ENCODE measurements at places on chromosomes 2 and 18.

- no peak for DNase-seq
Observed at GRCh38 chr2:121085801-121086200, 199.2 kb downstream of the TFCP2L1 start.

DNA sequence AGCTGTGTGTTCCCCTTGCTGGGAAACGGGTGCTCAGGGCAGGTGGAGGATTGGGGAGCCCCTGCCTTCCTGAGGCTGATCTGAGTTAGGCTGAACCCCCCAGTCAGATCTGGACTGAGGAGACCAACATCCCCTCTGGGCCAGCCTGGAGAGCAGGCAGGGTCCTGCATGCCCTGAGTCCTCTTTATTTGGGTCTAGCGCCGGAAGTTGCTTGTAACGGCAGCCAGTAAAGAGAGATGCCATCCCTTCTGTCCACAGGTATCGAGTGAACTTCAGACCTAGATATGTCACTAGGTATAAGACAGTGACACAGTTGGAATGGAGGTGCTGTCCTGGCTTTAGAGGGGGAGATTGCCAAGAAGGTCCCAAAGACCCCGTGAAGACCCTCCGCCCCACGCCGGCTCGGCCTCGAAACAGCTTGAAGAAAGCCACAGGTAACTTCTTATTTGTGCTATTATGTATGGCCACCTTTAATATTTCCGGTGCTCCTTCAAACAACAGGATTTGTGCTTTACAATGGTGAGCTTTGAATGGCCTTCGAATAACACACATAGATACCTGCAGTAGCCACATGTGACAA, 38.0 kb downstream of the EMILIN2 start:
- no peak for DNase-seq

- no peak for DNase-seq
Observed at GRCh38 chr2:85893428-85894258, 4.9 kb upstream of the ST3GAL5 start.

GRCh38 chr2:95044601-95045000, 19.1 kb downstream of the MAL start:
- no peak for DNase-seq

DNA sequence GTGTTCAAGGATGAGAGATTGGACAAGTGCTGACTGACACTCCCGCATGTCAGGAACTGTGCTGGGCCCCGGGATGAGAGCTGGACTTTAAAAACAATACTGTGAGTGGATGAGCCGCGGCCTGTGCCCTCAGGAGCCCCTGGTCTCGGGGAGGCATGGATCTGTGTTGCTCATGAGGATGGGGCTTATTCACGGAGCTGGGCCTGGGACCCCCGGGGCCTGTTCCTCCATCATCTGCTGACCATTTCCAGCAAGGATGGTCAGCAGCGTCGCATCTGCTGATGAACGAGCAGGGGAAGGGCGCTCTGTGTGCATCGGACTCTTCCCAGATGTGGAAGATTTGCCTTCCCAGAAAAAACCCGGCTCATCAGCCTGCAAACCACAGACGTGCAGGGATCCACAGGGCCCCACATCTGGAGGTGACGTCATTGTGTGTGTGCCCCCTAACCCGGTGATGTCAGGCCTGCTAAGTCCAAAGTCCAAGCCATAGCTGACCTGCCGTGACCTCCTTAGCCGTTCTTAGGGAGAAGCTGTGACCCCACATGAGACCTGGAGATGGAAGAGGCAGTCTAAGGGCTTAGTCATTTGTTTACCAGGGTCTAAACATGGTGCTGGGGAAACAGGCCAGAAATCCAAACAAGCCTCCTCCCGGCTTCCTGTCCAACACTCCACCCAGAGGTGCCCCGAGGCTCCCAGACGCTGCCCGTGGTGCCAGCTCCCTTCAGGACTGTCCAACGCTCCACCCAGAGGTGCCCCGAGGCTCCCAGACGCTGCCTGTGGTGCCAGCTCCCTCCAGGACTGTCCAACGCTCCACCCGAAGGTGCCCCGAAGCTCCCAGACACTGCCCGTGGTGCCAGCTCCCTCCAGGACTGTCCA, 143.9 kb downstream of the PXDN start:
- no peak for DNase-seq

DNA sequence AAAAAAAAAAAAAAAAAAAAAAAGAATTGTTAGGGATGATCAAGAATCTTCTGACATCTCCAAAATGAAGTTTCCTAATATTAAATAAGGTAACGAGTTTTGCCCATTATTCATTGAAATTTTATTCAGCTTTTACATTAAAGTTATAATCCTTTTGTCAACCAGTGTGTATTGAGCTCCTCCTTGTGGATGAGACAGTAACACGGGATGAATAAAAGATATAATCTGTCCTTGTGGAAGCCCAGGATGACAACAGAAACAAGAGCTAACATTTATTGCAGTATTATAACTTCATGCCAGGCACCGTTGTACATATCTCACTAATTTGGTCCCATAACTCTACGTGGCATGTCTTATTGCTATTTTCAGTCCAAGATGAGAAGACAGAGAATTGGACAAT, 33.4 kb upstream of the SERPINB7 start:
- no peak for DNase-seq

- no peak for DNase-seq
Observed at GRCh38 chr2:46488389-46488788, 9.0 kb downstream of the TMEM247 start.

DNA sequence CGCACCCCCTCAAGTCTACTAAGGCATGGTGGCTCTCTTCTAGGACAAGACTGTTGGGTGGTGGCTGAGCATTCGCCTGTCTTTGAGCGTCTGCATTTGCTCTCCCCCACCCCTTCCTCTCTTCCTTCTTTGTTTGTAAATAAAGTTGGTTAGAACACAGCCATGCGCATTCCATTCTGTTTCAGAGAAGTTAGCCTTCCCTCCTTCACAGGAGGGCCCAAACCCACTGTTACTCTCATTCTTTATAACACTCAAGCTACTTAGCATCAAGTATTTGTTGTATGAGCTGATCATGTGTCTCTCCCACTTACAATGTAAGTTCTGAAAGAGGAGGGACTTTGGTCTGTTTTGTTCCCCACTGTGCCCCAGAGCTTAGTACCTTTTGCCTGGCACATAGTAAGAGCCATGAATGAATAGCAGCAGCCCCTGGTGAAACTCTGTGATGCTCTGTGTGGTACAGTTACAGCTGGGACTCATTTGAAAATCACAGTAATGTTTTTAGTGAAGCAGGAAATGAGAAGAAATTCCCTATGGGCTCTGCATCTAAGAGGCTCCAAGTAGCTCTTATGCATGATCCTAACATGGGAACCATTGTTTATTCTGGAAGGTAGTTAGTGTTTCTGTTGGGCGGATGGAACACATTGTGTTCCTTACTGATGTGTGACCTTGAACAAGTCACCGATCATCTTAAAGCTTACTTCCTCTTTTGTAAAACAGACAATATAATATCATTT, 7.7 kb downstream of the MGAT5 start:
- no peak for DNase-seq

- no peak for DNase-seq
Observed at GRCh38 chr18:62399781-62400308, 74.7 kb downstream of the TNFRSF11A start.

DNA sequence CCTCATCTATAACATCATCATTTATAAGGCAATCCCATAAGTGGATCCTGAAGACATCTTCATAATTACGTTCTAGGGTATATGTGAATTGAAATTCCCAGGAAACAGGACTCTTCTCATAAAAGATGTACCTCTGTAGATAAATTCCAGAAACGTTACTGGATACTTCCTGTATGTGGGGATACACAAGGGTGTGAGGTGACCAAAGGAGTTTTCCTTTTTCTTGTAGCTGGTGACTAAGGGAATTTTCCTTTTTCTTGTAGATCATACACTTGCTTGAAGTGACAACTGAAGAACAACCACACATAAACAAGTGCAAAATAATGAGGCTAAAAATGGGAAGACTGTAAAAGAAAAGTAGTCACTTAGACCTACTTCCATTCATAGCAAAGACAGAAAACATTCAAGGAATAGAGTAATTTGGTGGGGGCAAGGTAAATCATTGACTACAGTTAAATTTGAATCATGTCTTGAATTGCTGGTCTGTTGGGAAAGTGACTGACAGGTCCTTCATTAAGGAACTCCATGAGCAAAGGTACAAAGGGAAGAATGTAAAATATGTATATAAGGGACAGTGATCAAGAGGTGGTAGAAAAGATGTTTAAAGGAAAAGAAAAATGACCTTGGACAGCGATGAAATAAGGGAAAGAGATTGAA, 53.2 kb upstream of the UBE2E3 start:
- DNase-seq, result no peak

DNA sequence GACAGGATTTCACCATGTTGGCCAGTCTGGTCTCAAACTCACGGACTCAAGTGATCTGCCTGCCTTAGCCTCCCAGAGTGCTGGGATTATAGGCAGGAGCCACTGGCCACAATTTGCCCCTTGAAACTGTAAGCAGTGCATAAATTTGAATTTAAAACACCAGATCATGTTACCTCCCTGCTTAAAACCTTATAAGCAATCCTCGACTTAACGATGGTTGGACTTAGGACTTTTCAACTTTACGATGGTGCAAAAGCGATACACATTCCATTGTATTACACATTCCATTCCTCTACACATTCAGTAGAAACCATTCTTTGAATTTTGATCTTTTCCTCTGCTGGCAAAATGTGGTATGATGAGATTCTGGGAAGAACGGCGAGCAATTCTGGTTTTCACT, 23.2 kb upstream of the EFR3B start:
- no peak for DNase-seq

DNA sequence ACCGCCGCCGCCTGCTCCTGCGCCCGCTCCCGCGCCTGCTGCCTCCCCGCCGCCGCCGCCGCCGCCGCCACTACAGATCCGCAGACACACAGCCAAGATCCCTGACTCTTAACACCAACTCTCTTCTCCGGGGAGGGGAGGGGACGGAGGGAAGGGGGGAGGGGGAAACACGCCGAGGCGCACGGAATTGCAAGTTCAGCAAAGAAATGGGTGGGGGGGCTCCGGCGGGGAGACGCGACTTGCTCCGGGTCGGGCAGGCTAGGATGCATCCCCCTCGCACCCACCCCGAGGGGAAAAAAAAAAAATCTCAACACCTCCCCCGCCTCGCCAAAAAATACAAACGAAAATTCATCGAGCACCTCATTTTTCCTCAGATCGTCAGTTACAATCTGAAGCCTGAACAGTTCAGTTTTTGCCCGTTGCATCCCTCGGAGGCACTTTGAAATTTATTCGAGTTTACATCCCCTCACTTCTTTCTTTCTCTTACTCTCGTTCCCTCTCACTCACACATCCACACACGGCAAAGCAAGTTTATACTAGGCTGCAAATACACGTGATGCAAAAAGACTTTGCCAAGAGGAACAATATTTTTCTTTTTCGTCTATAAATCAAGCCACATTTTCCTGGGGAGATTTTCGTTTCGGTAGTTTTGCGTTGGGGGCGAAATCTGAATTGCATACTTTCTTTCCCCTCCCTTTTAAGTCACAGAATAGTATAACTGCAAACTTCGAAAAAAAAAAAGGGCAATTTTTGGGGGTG, at the start of gene TCF4:
TSS of gene TCF4 (minus strand) at position 82 of the 759 bp plus-strand sequence. CDS start 1,076 bp downstream, outside the sequence.
- peak; percentile 5 for DNase-seq

DNA sequence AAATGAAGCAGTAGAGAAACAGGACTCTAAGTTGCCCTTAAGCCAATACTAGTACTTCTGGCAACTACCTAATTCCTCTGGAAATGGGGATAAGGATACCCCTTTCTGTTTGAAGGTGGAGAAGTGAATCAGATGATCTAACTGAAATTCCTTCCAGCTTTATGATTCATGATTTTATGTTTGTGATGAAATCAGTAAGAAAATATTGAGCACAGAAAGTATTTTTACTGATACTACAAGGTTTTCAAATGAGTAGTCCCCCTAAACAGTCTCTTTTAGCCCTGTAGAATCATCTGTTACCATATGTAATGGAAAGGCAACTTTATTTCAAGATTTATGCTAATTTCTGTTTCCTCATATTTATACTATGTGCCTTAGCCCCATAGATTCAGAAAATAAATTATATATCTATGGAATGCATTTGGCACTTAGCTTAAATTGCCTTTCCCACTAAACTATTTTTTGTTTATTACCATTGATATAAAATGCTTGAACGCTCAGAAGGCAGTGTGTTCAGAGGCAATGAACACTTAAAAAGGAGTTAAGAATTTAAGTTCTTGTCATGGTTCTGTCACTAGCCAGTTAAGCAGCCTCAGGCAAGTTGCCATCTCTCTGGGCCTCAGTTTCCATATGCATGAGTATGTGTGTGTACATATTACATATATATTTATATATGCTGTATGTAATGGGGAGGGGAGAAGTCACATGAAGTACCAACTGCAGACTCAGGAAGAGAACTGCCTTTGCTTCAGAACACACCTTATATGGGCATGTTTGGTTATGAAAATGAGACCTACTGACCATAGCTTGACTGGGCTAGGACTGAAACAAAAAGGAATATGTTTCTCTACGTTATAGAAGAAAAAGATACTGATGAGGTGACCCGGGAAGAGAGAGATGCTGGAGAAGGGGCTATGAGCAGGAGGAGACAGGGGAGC, 97.7 kb downstream of the CDC42EP3 start:
- no peak for DNase-seq

DNA sequence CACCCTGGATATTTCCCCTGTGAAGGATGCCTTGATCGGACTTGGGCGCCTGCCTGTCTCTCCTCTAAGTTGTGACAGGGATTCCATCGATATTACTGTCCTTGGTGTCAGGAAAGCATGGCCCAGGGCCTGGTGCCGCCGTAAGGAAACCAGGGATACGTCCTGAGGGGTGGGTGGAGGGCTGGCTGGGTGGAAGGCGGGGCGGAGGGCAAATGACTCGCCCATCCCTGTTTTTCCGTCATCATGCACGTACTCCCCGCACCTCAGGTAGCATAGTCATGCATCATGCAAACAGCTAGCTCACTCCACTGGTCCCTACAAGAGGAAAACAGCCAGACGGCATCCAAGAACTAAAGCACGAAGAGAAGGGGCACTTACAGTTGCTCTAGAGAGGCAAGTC, 57.1 kb downstream of the PXDN start:
- DNase-seq, result no peak

- DNase-seq, result no peak
Observed at GRCh38 chr2:96869281-96869821, 529 bp downstream of the SEMA4C start.

- peak; percentile 36 for DNase-seq
Observed at GRCh38 chr2:27123302-27124150, at the start of gene ABHD1. Gene ABHD1 (plus strand): TSS chr2:27123815. CDS start chr2:27123949, 134 bp downstream.

DNA sequence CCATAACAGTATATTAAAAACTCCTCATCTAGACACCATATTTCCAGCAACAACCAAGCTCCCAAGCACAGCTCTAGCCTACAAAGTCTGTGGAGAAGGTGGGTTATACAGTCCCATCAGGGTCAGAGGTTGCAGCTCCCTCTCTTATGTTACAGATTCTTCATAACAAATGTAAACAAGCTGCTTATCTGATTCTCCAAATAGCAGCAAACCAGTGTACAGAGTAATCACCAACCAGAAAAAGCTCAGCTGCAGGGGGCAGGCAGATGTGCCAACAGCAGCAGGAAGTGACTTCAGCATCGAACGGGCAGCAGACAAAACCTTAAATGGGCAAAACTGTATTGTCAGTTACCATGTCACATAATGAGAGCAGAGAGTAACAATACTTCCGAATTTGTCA, 52.9 kb upstream of the NABP1 start:
- peak; percentile 60 for DNase-seq
